ENCODE measurements at places on chromosomes 16 and 17. TPM values are rescaled to one million over a fixed set of nuclear protein-coding genes. Genes with fewer than 3 reads are reported as not detected.

AATK gene
- total RNA-seq: 9.3 TPM

EPX gene
- not detected for total RNA-seq

GRCh38 chr17:22717211-22717610, 1024.9 kb downstream of the KCNJ18 start:
- no peak for DNase-seq

- DNase-seq: peak; percentile 79
These were observed 430 bp downstream of the AMFR start for GRCh38 chr16:56424791-56425438.

DNA sequence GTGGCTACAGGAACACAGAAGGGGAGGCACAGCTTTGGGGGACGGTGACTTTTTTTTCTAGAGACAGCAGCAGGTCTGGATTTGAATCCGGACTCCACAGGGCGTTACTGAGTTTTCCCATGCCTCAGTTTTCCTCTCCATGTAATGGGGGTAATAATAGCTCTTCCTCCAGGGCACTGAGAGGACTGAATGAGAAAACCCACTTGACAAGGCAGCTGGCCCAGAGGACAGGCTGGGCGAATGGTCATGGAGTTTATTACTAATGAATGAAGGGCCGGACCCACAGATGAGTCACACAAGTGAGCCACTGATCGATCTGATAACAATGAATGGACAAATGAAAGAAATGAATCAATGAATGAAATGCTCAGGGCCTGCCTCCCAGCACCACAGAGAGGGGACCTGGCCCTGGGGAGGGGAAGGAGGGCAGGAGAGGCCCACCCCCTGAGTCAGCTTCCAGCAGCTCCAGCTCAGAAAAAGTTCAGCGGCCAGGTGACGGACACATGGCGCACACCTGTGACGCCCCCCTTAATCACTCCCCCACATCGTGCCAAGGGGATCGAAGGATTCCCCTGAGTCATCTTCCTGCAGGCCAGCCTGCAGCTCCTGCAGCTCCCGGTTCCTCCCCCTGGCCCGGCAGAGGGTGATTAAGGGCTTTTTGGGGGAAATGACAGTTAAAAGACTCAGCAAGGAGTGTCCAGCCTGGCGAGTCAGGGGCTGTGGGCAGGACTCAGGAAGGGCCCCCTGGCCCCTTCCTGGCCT, 54.3 kb downstream of the SOCS1 start:
- no peak for DNase-seq

- DNase-seq: no peak
These were observed 66.4 kb downstream of the OR1D5 start for GRCh38 chr17:2996810-2997670.

- peak; percentile 68 for DNase-seq
These were observed 26.2 kb downstream of the TRAP1 start for GRCh38 chr16:3690980-3691720.

All from cardiac septum (tissue), 1 donor.